ENCODE measurements at places on chromosomes 4 and X.

GRCh38 chr4:1203026-1203616 is 30.7 kb upstream of the SPON2 start:
- no peak for DNase-seq

GRCh38 chrX:39853417-39854030 is 244.2 kb downstream of the BCOR start:
- no peak for DNase-seq

GRCh38 chr4:7607156-7607910 is 172.6 kb upstream of the PSAPL1 start:
- DNase-seq = no peak

- no peak for DNase-seq
Observed at GRCh38 chr4:38106311-38106710, 146.1 kb downstream of the PTTG2 start.

DNA sequence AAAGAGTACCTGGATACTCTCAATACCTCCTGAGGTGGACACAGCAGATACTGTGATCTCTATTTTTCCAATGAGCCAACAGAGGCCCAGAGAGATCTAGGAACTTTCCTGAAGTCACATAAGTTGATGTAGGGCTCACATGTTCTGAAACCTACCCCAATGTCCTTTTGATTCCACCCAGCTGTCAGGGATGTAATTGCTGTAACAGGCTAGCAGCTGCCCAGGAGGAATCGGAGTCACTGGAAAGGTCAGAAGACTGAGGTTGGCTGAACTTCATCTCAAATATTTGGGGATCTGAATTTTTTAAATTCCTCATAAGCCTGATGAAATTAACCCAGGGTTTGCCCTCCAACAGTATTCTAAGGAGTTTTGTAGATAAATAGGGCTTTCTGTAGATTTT is 52.5 kb upstream of the PROM1 start:
- DNase-seq = no peak

- DNase-seq = no peak
Observed at GRCh38 chrX:48776818-48777439, 9.5 kb upstream of the GATA1 start.

Measured in stimulated activated CD4-positive, alpha-beta T cell treated with anti-CD3 and anti-CD28 coated beads, Interleukin-1b, Interleukin-23, amount 100 ng/mL, for 1 hour (primary cell).